Urothelium cell line (cell line): ENCODE measurements at places on chromosomes 6 and 20.

DNA sequence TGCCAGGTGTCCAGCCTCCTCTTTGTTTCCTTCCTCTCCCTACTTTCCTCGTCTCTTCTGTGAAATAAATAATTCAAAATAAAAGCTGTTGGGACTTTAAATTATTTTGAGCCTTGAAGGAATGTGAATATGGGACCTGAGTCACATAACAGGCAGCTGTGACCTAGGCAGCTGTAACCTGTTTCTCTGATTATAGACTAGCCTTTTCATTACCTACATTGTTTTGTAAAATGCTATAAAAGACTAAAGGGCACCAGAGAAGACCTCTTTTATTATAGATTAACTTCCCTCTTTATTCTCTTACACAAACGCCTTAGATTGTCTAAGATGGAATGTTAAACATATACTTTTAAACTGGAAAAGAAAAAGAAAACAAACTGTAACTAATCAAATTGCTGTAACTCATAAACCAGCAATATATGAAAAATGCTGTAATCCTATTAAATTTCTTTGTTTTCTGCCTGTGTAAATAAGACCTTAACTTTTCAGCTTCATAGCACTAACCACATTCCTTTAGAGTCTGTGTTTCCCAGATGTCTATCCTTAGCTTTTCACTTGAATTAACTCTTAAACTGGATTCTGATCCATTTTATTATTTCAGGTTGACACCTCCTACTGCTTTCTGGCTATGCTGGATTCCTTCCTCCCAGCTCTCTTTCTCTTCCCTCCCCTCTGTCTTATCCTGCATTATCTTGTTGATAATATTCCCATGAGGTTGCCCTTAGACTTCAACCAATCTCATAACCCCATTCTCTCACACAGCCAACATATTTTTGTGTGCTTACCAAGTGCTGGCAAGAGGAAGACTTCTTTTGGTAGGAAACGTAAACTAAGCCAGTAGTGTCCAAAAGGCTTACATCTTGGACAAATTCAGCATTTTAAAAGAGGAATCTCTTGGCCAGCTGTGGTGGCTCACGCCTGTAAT lies 69.2 kb downstream of the TPD52L1 start:
- DNase-seq: no peak

- DNase-seq: no peak
Observed at GRCh38 chr20:16712511-16712947, 17.3 kb upstream of the SNRPB2 start.

- DNase-seq: no peak
Observed at GRCh38 chr6:168368936-168369335, 49.4 kb upstream of the DACT2 start.

GRCh38 chr6:39301606-39302005 lies 12.6 kb downstream of the KCNK17 start:
- peak; percentile 44 for DNase-seq

- no peak for DNase-seq
Observed at GRCh38 chr20:36984257-36984638, 32.7 kb upstream of the SAMHD1 start.

DNA sequence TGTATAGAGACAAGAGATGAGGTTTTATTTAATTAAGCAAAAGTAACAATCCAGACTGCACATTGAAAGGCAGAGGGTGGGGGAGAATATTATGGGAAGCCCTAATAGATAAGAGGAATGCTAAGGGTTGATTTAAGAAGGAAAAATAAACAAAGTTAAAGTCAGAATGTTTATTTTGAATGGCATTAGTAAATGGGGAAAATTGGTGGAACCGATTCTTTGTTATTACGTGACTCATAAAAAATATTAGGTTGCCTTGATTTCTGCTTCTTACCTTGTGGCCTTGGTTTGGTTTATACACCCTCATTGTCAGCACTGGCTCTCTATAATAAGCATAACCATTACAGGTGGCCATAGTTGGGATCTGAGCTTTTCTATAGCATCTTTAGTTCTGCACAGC lies 674.8 kb upstream of the CITED2 start:
- no peak for DNase-seq

DNA sequence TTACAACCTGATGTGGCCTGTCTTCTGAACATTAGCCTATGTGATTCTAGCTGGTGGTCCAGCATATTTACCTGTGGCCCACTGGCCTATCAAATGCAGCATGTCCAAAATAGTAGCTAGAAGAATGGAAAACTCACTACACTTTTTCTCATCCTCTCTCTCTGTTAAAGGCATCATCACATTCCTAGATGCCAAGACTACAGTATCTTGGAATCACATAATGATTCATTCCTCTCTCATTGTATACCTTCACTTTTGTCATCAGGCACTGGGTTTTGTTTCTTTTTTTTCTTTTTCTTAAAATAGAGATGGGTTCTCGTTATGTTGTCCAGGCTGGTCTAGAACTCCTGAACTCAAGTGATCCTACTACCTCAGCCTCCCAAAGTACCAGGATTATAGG lies 45.0 kb downstream of the FAM83B start:
- no peak for DNase-seq
